ENCODE measurements at places on chromosomes 5 and 9.

DNA sequence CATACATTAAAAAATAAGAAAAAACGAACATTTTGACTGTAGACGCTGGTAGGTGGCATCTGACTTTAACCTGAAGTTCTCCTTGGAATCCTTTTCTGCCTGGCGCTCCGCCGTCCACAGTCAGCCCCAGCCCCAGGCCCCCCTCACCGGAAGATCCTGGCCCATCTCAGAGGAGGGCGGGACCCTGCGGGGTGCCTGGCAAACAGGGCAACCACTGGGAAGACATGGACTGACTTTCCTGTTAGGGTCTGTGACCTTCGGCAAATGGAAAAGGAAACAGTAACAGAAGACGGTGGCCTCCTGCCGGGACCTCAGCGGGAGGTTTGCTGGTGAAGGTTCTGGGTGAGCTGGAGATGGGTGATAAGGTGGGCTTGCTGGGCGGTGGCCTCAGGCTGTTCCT, 11.7 kb upstream of the EGR1 start:
- DNase-seq: no peak

DNA sequence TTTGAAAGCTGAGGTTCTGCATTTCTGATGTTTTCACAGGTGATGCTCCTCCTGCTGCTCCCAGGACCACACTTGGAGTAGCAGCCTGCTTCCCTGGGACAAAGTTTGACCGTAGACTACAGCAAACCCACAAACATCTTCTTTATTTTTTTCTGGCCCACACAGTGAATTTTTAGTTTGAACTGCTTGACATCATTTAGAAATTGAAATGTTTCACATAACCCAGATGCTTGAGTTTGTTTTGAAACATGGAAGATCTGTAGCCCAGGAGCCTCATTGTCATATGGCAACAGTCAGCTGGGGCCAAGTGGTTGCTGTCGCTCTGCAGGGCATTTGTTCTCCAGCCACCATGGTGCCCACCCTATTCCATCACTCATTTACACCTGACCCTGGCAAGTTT, 8.4 kb downstream of the SH3TC2 start:
- no peak for DNase-seq

DNA sequence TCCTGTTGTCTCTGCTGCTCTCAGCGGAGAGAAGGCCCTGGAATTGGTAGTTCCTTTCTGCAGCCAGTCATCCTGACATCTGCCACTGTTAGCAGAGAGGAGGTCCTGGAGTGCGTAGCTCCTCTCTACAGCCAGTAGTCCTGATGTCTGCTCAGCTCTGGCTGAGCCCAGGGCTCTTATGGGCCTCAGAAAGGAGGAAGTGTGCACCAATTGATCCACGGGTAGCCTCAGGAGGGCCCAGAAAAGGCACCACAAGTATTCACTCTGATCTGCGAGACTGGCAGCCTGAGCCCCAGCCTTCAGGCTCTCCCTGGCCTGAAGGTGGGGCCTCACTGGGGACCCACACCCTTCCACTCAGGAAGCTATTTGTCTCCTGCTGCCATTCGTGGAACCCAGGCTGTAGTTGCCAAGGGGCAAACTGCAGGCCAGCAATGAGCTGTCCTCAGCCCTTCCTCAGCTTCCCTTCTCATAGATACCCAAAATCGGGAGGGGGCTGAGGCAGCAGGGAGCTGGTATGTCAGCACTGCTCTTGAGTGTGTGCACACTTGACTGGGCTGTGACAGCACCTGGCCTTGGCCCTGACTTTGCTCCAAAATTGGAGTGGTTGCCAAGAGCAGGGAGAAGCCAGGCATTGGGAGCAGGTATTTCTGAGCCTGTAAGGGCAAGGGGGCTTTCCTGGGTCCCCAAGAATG, 1049.5 kb upstream of the ACO1 start:
- no peak for DNase-seq

DNA sequence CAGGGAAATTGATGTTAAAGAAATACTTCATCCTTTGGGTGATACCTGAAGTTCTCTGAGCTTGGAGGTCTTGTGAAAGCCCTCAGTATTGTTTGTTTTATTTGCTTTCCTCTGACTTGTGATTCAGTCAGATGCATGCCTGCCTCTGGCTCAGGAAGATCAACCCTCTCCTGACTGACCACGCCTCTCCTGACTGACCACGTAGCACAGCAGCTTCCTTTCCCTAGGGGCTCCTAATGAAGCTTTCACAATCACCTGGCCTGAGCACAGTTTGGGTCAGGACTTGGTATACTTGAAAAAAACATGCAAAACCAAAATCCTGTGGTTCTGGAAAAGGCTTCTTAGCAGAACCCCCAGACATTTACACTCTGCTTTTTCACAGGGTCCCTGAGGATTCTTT, 3.8 kb downstream of the TGFBI start:
- no peak for DNase-seq

DNA sequence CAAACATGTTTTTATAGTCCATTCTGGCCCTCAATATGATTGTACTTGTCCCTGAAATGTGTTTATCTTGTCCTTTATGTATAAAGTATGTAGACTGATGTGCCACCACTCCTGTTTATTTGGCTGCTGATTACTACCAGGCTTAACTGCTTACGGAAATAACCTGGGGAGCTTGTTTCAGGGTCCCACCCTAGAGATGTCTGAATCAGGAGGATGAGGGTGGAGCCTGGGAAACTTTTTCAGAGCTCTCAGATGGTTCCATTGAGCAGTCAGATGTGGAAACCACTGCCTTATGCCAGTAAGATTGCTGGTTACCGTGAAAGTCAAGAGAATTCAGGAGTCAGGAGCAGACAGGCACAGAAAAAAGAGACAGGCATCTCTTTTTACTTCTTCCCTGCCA, 19.2 kb downstream of the SLC23A1 start:
- DNase-seq: no peak

- no peak for DNase-seq
Observed at GRCh38 chr5:108090946-108091345, 291.0 kb downstream of the FBXL17 start.

DNA sequence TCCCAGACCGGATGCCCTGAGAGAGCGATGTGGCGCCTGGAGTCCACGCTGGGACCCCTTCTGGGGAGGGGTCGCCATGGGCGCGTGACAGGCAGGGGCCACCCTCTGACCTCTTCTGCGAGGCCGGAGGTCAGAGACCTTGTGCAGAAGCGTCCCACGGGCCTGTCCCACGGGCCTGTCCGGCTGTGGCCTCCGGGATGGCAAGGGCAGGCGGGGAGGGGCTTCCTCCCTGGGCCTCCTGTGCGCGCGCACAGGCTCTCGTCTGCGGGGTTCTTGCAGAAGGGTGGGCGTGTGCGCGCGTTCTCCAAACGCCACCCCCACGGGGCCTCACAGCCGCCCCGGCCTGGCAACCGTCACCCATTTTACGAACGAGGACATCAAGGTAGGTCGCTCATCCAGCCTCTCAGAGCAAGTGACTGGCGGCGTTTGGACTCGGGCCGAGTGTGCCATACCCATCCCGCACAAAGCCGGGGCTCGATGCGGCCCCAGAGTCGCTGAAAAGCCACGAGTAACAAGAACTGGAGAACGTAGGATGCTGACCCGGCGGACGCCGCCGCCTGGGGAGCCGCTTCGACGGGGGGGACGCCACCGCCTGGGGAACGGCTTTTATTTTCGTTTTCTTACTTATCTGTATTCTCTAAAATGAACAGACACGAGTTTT, 897 bp downstream of the AHRR start:
- peak; percentile 56 for DNase-seq

GRCh38 chr9:109619310-109619709, 121.2 kb upstream of the PTPN3 start:
- no peak for DNase-seq

- DNase-seq: no peak
Observed at GRCh38 chr5:118506217-118506852, 482.0 kb downstream of the DTWD2 start.

- DNase-seq: no peak
Observed at GRCh38 chr9:107447834-107448233, 41.7 kb downstream of the KLF4 start.

GRCh38 chr5:82265047-82265446, 13.1 kb downstream of the RPS23 start:
- no peak for DNase-seq

GRCh38 chr5:88770276-88771257, 112.4 kb downstream of the MEF2C start:
- no peak for DNase-seq

GRCh38 chr5:43305948-43306565, 7.2 kb downstream of the HMGCS1 start:
- DNase-seq: peak; percentile 51

DNA sequence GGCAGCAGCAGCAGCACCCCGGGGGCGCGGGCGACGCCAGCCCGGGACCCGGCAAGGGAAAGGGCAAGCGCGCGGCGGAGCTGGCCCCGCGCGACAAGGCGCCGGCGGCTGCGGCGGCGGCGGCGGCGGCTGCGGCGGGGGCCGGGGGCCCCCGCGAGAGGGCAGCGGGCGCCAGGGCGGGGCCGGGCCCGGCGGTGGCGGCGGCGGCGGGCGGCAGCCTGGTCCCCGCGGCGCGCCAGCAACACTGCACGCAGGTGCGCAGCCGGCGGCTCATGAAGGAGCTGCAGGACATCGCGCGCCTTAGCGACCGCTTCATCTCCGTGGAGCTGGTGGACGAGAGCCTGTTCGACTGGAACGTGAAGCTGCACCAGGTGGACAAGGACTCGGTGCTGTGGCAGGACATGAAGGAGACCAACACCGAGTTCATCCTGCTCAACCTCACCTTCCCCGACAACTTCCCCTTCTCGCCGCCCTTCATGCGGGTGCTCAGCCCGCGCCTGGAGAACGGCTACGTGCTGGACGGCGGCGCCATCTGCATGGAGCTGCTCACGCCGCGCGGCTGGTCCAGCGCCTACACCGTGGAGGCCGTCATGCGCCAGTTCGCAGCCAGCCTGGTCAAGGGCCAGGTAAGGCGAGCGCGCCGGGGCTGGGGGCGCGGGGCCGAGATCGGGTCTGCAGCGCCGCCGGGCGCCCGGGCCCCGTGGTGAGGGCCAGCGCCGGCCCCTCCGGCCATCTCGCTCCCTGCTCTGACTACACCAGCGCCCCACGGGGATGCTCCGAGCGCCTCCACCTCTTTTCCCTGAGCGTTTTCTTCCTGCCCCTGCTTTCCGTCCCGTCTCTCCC, at the start of gene UBE2QL1:
TSS of gene UBE2QL1 (plus strand) at position 238 of the 843 bp plus-strand sequence. CDS start at position 273, 35 bp downstream.
- DNase-seq: peak; percentile 13

DNA sequence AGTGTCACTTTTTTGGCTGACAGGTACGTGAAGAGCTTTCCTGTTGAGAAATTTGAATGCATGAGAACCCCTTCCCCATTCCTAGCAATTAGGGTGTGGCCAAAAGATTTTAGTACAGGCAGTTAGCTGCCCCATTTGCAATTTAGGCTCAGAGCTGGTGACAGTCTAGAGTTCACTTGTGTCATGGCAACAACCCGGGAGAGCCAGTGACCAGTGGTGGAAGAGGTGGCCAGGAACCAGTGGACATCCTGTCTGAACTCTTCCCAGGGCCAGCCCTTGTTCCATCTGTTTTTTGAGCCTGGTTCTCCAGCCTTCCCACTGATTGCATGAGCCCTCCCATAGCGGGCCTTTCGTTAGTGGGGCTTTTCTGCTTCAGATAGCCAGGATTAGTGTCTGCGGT, 2.5 kb upstream of the NEUROG1 start:
- no peak for DNase-seq

DNA sequence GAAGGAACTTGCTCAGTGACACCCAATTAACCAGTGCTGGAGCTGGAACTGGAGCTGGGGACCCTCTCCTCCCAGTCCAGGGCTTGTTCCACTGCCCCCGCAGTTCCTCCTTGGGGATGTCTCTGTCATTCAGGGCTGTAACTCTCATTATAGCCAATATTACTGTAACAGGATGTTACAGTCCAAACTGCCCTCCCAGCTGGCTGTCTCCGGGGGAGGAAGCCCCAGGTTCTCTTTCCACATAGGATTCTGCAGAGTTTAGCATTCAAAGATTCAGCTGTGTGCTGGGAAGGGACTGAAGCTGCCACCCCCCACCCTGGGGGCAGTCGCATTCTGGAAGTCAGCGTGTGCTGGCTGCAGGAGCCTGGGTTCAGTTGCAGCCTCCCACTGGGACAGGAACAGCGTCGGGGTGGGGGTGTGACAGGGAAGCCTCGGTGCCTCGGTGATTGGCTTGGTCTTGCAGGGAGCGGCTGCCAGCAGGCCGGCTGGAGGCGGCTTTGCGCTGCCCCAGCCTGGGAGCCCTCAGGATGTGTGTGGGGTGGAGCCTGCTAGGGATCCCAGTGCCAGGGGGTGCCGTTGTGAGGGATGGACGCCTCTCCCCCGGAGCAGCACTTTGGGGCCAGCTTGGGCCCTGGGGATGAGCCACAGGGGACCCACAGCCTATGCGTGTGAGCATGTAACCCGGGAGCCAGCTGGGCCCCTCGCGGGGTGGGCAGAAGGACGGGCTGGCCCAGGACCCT, 101.1 kb downstream of the RGS3 start:
- DNase-seq: no peak

- DNase-seq: no peak
Observed at GRCh38 chr5:81517462-81517861, 123.5 kb upstream of the ACOT12 start.

- no peak for DNase-seq
Observed at GRCh38 chr9:69936427-69936826, 107.2 kb upstream of the MAMDC2 start.

GRCh38 chr9:38346811-38347210, 45.7 kb upstream of the ALDH1B1 start:
- no peak for DNase-seq

DNA sequence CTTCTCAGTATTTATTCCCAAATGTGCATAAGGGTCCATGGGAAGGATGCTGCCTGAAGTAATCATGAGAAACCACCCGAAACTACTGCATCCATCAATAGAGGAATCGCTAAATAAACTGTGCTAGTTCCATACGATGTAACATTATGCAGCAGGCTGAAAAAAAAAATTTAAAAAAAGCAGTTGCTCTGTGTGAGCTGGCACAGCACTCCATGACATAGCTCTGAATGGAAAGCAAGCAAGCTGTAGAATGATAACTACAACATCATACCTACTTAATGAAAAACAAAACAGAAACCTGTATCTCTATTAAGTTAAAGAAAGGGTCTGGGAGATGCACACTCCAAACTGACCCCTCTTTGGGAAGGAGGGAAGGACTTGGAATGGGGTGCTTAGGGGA, 49.3 kb downstream of the SHB start:
- DNase-seq: no peak

- no peak for DNase-seq
Observed at GRCh38 chr5:57231607-57232006, 57.7 kb downstream of the GPBP1 start.

- DNase-seq: no peak
Observed at GRCh38 chr5:146342882-146343865, 4.5 kb downstream of the POU4F3 start.

DNA sequence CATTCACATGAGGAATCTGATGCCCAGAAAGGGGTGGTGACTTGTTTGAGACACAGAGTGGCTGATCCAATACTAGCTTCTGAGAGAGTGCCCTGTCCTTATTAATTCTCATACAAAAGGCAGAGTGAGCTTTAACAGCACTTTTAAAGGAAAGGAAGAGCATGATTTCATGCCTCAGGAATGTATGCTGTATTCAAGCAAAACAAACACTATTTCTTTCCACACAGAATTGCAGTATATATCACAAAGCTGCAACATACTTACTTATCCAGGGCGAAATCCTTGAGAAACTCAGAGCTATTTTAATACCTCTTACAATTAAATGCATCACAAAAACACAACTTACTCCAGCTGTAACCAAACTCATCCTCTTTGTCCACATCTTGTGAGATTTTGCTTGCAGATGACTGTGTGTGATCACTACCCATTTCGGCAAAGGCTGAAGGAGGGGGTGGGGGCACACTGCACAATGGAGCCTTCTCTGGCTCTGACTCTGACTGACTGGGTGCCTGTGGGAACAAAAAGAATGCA, 139.8 kb downstream of the MPDZ start:
- no peak for DNase-seq

All from activated CD4-positive, alpha-beta T cell treated with anti-CD3 and anti-CD28 coated beads, Interleukin-2, Interleukin-6, amounts not matched to agents 100 ng/mL and 50 ng/mL, durations not matched to agents 16 hours and 8 hours (primary cell).